Stimulated activated CD8-positive, alpha-beta memory T cell treated with anti-CD3 and anti-CD28 coated beads, Interleukin-15, amount 100 ng/mL, for 4 hours (primary cell): ENCODE measurements at places on chromosomes 12 and 14.

- DNase-seq = no peak
Measured at GRCh38 chr14:23164250-23164649, 19.2 kb downstream of the SLC7A8 start.

DNA sequence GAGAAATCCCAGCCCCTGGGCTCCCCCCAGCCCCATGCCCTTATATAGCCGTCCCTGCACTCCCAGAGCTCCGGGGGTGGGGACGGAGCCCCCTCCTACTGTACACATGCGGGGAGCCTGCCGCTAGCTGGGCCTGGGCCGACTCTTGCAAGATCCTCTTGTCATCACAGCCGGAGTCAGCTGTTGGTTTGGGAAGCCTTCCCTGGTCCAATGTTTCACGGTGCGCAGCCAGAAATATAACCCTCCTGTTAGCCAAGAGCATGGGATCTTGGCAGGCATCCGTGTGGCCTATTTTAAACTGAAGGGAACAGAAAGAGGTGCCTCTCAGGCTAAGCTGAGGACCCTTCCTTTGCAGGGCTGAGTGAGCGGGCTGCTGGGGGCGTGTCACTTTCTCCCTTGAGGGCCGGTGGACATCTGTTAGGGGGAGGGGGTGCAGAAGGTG lies 175.3 kb downstream of the TSPAN9 start:
- no peak for DNase-seq

- DNase-seq = no peak
Measured at GRCh38 chr12:76449583-76449982, 101.4 kb upstream of the BBS10 start.

- DNase-seq = no peak
Measured at GRCh38 chr14:59565087-59565486, 11.5 kb downstream of the CCDC175 start.

DNA sequence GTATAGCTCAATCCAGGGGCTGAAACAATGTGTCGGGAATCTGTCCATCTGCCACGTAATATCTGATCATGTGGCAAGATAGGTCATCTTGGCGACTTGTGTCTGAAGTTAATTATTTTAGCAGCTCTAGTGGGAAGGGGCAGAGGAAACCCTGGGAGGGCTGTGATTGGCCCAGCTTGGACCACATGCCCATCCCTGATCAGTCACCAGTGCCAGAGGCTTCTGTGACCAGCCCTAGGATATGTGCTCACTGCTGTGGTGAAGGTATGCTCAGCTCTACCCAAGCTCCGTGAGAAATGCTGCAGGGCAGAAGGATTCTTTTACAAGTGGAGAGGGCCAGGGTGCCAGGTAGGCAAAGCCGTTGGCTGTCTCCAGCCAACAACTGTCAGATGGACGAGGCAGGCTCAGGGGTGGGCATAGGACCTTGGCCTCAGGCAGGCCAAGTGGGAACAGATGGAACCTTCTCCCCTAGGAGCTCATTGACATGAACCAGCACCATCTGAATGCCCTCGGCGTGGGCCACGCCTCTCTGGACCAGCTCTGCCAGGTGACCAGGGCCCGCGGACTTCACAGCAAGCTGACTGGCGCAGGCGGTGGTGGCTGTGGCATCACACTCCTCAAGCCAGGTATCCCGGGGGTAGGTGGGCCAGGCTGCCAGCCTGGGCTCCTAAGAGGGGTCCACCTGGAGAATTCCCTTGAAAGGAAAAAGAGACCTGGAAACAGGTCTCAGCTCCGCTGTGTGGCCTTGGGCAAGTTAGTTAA lies 21.1 kb downstream of the MVK start:
- DNase-seq = no peak

DNA sequence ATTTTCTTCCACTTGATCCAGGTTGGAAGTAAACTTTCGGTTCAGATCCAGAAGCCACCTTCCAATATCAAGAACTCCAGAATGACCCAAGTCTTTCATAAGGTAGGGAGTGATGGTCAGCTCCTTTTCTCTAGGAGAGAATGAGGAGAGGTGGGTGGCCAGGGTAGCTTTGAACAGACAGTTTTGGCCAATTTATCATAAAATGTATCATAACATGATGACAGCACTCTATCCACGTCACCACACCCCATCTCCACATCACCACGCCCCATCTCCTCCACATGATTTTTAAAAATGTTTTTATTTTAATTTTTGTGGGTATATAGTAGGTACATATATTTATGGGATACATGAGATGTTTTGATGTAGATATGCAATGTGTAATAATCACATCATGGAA lies 26.9 kb downstream of the DYRK4 start:
- DNase-seq = no peak

GRCh38 chr12:86233126-86233525 lies 23.1 kb downstream of the MGAT4C start:
- DNase-seq = no peak

DNA sequence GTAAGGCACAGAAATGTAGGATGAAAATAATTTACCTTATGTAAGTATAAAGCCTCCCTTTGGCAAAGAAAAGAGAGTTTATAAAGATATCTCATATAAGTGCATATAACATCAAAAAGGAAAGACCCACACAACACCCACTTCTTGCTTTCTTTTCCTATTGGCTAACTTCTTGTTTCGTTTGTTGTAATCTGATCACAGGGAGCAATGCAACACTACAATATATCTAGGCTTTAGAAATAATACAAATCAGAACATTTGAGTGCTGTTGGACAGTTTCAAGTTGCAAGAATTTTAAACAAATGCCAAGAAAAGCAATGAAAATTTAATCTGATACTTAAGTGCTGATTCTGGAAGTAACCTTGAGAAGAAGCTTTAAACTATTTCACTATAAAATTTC lies 1.3 kb downstream of the FGD6 start:
- no peak for DNase-seq

DNA sequence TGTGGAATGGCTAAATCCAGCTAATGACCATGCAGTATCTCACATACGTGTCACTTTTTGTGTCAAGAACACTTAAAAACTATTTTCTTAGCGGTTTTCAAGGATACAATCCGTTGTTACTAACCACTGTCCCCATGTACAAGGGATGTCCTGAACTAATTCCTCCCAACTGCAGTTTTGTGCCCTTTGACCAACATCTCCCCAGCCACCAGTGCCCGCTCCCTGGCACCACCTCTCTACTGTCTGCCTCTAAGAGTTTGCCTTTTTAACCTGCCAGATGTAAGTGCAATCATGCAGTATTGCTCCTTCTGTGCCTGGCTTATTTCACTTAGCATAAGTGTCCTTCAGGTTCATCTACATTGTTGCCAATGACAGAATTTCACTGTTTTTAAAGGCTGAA lies 315.7 kb downstream of the TMEM121 start:
- no peak for DNase-seq

- no peak for DNase-seq
Measured at GRCh38 chr12:68003777-68004176, 14.5 kb downstream of the IFNG-AS1 start.

GRCh38 chr14:99699861-99700260 lies 15.8 kb downstream of the CYP46A1 start:
- no peak for DNase-seq

DNA sequence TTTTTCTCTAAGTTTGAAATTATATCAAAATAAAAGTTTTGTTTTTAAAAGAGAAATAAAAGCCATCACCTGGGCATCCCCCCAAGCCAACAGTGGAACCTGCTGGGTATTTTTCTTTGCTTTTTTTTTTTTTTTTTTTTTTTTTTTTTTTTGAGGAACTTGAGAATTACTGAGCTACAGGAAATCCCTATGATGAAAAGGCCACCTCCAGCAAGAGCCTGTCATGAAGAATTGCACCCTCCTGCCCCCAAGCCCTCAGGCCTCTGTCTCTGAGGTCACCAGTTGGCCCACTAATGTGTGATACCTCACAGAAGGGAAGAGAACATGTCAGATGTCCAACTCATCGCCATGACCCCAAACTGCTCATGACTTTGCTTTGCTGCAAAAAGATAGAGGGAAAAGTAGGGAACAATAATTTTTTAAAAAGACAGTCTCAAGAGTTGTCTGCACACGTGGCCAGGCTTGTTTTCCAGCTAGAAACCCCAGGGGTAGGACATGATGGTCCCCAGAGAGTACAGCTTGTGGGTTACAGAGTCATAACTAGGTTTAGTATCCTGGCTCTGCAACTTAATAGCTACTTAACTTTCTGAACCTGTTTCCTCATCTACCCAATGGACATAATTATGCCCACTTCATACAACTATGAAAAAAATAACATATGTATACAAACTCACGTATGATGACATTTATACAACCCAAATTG lies 124.3 kb upstream of the EGLN3 start:
- no peak for DNase-seq

GRCh38 chr12:27013611-27014084 lies 536 bp downstream of the TM7SF3 start:
- no peak for DNase-seq

DNA sequence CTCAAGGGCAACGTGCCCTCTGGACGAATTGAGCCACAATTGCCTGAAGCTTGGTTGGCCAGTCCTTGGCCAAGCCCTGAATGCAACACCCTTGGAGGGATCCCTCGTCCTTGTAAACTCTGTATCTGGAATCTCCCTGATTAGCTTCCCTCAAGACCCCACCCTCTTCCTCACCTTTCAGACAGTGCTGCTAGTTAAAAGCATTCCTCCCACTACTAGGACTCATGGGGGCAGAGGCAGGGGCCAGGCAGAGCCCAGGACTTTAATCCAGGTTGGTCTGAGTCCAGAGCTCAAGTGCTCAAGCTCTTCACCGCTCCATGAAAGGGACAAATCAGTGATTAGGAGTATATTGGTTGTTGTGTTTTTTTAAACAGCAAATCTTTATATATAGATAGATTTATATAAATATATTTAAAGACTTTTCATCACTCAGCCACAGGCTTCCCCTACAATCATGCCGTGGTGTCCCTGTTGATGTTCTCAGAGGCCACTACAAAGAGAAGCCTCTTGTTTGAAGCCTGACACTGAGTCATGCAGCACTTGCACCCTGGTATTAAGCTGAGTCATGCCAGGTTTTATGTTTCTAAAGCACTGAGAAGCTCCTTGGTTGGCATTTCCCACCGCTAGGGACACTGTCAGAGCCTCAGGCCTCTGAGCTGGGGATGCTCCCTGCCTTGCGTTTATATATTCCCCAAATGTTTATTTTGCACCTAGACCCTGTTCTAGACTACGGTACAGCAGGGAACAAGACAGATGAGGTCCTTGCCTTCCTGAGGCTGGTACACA lies 53.8 kb upstream of the GSC start:
- DNase-seq = no peak

DNA sequence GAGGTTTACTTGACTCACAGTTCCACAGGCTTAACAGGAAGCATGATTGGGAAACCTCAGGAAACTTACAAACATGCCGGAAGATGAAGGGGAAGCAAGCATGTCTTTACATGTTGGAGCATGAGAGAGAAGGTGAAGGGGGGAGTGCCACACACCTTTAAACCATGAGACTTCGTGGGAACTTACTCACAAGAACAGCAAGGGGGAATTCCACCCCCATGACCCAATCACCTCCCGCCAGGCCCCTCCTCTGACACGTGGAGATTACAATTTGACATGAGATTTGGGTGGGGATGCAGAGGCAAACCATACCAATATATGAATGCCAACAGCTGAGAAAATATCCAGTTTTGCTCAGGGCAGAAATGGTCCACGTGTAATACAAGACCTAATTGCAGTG lies 518.6 kb downstream of the VRK1 start:
- no peak for DNase-seq

DNA sequence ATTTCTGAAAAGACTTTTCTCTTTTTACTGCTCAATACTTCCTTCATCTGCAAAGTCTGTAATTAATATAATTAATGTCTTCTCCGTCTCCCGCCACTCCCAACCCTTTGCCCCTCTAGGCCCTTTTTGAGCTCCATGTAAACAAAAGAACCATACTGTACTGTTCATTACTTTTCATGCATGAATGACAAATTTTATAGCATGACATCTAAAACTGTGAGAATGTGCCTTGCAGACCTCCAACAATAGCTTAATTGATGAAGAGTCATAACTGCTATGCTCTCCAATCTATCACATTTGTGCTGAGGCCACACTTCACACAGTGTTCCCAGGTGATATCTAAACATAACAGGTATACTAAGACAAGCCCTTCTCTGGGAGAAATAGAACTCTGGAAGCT lies 1122.7 kb upstream of the ATXN7L3B start:
- DNase-seq = no peak

- DNase-seq = no peak
Measured at GRCh38 chr12:5258498-5258897, 173.4 kb upstream of the NTF3 start.
